ENCODE measurements at places on chromosomes 7 and 10. TPM values are rescaled to one million over a fixed set of nuclear protein-coding genes. Genes with fewer than 3 reads are reported as not detected.

DNA sequence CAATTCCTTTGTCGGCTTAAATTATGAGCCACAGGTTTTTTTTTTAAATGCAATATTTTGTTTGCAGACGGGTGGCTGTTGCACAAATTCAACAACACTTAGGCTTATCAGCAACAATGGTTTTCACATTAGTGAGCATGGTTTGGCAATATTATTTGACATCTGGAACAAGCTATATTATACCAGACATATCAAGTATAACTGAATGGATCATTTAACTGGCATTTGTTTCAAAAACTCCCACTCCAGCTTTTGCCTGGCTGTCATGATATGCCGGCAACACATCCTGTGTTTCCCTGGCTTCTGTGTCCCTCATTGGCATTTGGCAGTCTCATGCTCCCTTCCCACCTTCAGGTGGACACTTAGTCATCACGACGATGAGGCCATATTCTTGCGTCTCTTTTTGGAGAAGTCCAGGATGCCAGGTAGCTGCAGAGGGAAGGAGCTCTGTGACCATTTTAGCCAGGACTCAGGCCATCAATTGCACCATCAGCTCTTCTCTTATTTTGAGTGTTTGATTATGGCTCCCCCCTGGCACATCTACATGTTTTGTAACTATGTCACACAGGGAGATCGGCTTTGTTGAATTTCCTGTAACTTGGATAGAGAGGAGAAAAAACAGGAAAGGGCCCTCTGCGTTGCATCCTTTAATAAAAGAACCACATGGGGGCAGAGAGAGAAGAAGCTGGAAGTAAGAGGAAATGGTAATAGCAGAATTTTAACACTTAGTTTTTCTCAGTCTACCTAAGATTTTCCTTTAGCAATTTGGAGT, 413.9 kb downstream of the LRMDA start:
- H3K27me3 ChIP-seq = no peaks in the 10 kb centered on the region
- H3K36me3 ChIP-seq = no peaks in the 10 kb centered on the region
- no peak overlapping the region for H3K27ac ChIP-seq
- H3K4me1 ChIP-seq = no peaks in the 10 kb centered on the region
- no peak overlapping the region for H3K4me3 ChIP-seq

GRCh38 chr10:99374972-99375371, 45.8 kb downstream of the CNNM1 start:
- H3K4me3 ChIP-seq = no peak overlapping the region
- H3K27me3 ChIP-seq = peaks cover 7% of the 10 kb centered on the region
- no peaks in the 10 kb centered on the region for H3K36me3 ChIP-seq

DNA sequence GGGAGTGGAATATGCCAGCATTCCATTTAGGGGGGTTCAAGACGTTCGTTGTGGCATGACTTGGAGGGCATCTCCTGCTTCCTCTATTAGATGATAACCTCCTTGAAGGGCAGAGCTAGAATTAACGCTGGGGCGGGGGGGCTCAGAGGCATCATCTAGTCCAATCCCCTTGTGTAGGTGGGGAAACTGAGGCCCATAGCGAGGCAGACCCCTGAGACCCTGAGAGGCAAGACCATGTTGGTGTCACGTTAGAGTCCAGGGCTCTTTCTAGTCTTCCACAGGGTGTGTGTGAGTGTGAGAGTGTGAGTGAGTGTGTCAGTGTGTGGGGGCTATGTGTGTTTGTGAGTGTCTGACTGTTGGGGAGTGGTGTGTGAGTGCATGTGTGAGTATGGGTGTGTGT, 29.3 kb upstream of the NUB1 start:
- H3K4me3 ChIP-seq = no peak overlapping the region
- H3K36me3 ChIP-seq = no peaks in the 10 kb centered on the region
- H3K4me1 ChIP-seq = peaks cover 9% of the 10 kb centered on the region
- no peak for DNase-seq
- H3K27ac ChIP-seq = no peak overlapping the region
- peaks cover 5% of the 10 kb centered on the region for H3K27me3 ChIP-seq

- no peak overlapping the region for H3K27ac ChIP-seq
- no peaks in the 10 kb centered on the region for H3K4me1 ChIP-seq
- H3K27me3 ChIP-seq = no peaks in the 10 kb centered on the region
- no peak overlapping the region for H3K4me3 ChIP-seq
These were observed 33.8 kb upstream of the SFMBT2 start for GRCh38 chr10:7444551-7445121.

GRCh38 chr7:95980167-95980566, 207.8 kb downstream of the DYNC1I1 start:
- no peaks in the 10 kb centered on the region for H3K27me3 ChIP-seq
- DNase-seq = no peak
- no peaks in the 10 kb centered on the region for H3K36me3 ChIP-seq
- H3K27ac ChIP-seq = no peak overlapping the region

GRCh38 chr7:72710983-72711382, 117.0 kb downstream of the TYW1B start:
- H3K4me1 ChIP-seq = no peaks in the 10 kb centered on the region
- no peak for DNase-seq
- no peak overlapping the region for H3K27ac ChIP-seq
- no peaks in the 10 kb centered on the region for H3K27me3 ChIP-seq
- peaks cover 9% of the 10 kb centered on the region for H3K36me3 ChIP-seq

GRCh38 chr7:28738412-28738811, 219.7 kb downstream of the TRIL start:
- no peaks in the 10 kb centered on the region for H3K27me3 ChIP-seq
- no peak for DNase-seq
- H3K27ac ChIP-seq = no peak overlapping the region
- no peaks in the 10 kb centered on the region for H3K36me3 ChIP-seq
- H3K4me1 ChIP-seq = no peaks in the 10 kb centered on the region

DNA sequence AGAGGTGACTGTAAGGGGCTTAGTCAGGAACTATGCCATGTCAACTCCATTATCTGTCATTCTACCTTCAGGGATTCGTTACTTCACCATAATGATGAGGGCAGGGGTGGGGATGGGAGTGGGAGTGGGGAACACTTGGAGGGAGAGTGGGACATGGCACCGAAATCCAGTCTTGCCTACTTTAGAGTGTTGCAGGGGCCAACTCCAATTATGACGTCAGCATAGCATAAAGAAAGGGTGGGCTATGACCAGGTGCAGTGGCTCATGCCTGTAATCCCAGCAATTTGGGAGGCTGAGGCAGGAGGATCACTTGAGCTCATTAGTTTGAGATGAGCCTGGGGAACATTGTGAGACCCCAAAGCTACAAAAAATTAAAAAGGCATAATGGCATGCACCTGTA, 512.2 kb downstream of the GATA3 start:
- no peaks in the 10 kb centered on the region for H3K36me3 ChIP-seq
- peaks cover 4% of the 10 kb centered on the region for H3K27me3 ChIP-seq
- DNase-seq = no peak

Gene FUOM
- total RNA-seq = 11.7 TPM

Gene FAM25C
- not detected for total RNA-seq

Gene FAM13C
- not detected for total RNA-seq

Gene TDRD1
- total RNA-seq = not detected

Gene NOBOX
- not detected for total RNA-seq

Gene SDK1
- total RNA-seq = 1.1 TPM
